ENCODE measurements at places on chromosomes 5 and 9. TPM values are rescaled to one million over a fixed set of nuclear protein-coding genes. Genes with fewer than 3 reads are reported as not detected.

TBCA gene
- 119 TPM for total RNA-seq

SPINK6 gene
- not detected for total RNA-seq

C9orf43 gene
- total RNA-seq, result 0.29 TPM

SLC6A3 gene
- total RNA-seq, result not detected

ENHO gene
- 2.0 TPM for total RNA-seq

CDH9 gene
- total RNA-seq, result not detected

CCNO gene
- total RNA-seq, result 5.3 TPM

ACTBL2 gene
- total RNA-seq, result 0.12 TPM
